NCI-H526 (cell line): ENCODE measurements at places on chromosomes 4 and X.

- no peak for DNase-seq
Measured at GRCh38 chrX:6708676-6709380, 173.9 kb upstream of the VCX3A start.

DNA sequence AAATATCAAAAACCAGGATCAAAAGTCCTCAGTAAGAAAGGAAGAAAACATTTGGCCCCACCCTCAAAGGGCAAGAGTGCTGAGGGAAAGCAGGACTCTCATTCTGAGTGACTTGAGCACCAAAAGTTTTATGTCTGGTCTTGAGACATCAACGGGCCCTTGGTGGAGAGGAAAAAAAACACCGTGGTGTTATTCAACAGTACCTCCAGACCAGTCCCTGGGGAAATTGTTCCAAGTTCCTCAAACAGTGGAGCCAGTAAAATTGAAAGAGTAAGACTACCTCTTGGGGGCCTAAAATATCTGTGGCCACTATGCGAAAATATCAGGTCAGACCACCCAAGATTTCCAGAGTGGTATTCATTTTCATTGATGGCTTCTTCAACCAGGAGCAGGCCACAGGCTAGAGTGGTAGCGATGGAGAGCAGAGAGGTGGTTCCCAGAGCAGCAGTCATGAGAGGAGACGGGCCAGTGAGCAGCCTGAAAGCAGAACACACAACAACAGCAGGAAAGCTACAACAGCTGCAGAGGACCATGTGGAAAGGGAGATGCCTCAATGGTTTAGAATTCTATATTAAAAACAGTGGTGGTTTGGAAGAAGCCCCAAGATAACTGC lies 63.7 kb upstream of the RPL34 start:
- no peak for DNase-seq

GRCh38 chr4:42018451-42018850 lies 28.1 kb downstream of the SLC30A9 start:
- DNase-seq: no peak

- DNase-seq: no peak
Measured at GRCh38 chrX:152038804-152039203, 64.3 kb upstream of the GABRE start.

- DNase-seq: no peak
Measured at GRCh38 chr4:123402121-123402465, 5.5 kb downstream of the SPRY1 start.

DNA sequence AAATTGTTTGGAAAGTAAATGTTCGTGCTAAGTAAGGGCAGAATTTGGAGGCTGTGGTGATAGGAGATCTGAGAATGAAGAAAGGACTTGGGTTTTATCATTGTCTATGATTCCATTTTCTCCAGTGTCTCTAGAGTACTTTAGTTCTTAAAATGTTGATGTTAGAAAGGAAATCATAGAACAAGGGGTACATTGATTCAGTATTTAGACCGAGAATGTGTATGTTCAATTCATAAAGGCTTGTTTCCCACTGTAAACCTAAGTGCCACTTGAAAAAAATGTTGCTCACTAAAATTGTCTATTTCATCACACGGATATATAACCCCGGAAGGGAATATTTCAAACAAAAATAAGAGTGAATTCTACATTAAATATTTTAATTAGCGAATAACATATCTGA lies 159.3 kb upstream of the ETNPPL start:
- no peak for DNase-seq

DNA sequence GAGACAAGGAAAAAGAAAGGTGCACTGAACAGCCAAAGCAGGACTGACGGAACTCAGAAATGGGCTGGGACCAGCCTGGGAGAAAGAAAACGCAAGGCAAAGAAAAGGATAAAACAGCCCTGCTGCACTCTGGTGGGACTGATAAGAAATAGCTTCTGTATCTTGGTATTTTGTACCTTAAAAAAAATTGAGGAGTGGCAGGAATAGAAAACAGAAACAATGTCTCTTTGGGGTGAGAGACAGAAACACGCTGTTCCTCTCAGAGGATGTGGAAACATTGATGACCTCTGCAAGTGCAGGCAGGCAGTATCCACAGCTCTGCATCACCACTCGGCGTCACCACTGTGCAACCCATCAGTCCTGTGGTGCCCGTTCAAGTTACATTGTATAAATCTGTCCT lies 152.5 kb upstream of the SPRY1 start:
- DNase-seq: no peak

- DNase-seq: no peak
Measured at GRCh38 chr4:79915246-79915645, 157.8 kb downstream of the ANTXR2 start.

DNA sequence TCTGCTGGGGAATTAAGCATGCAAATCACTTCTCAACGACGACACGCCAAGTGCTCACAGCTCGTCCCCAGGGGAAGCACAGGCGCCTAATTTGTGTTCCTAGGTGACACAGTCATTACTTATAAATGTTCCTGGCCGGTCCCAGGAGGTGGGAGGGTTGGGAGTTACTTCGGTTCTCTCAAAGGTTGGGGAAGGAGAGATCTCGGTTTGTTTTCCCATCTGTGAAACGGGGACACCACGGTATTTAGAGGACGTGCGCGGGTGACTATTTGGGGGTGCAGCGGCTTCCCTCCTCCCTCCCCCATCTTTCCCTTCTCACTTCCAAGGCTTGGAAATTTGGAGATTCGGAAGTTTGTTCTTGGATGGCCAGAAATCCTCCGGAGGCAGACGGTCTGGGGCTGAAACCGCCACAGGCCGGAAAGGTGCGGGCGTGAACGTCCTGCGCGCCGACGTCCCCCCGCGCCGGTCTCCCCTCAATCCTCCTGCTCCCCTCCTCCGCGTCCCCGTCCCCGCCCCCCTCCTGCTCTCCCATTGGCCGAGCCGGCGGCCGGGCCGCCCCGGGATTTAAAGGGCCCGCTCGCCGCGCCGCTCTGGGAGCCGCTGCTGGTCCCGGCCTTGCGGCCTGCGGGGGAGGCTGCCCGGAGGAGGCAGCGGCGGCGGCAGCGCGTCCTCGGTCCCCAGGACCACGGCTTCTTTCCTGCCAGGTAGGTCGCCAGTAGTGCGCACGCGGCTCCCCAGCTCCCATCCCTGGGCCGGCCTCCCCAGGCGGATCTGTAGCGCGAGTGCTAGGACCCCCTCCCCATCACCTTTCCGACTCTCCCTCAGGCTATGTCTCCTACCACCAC lies at the start of gene PORCN:
Gene PORCN (plus strand): TSS at position 593 of the 845 bp plus-strand sequence. CDS start 829 bp downstream, outside the sequence.
- DNase-seq: peak; percentile 36

GRCh38 chrX:11380187-11380844 lies 87.1 kb downstream of the AMELX start:
- no peak for DNase-seq

DNA sequence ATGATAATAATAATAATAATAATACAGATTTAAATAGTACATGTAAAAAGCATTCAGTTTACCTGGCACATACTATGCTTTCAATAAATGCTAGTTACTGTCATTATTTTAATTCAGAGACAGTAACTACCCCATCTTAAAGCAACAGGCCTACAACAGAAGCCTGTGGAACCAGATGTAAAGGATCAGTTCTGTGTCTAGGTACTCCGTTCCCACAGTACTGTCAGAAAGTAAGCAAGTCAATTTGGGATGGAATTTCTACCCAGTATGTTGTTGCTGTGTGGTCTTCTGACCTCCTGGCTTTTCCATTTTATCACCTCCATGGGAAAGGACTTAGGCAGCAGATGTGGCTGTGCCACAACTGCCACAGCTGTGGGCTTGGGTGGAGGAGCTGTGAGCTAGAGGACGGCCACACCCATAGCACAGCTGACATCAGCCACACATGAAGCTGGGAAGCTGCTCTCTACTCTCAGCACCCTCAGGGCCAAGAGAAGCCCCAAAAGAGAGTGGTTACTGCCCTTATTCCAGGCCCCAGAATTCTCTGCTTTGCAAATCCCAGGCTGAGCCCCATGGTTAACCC lies 102.8 kb downstream of the CBR4 start:
- DNase-seq: no peak

DNA sequence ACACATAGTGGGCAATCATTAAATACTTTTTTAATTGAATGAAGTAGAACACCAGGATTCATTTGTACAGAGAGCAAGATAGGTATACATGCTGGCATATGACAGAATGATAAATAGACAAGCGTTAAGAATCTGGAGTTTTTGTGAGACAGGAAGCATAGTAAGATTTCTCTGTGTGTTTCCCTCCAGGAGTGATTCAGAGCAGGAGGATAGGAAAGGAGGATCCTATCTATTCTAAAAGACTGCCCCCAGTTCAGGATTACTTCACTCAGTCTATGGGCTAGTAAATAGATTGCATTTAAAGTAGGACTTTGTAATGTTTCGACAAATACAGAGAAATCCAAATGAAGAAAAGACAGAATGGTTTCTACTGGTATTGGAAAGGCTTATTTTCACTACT lies 423.7 kb downstream of the PDGFC start:
- no peak for DNase-seq

DNA sequence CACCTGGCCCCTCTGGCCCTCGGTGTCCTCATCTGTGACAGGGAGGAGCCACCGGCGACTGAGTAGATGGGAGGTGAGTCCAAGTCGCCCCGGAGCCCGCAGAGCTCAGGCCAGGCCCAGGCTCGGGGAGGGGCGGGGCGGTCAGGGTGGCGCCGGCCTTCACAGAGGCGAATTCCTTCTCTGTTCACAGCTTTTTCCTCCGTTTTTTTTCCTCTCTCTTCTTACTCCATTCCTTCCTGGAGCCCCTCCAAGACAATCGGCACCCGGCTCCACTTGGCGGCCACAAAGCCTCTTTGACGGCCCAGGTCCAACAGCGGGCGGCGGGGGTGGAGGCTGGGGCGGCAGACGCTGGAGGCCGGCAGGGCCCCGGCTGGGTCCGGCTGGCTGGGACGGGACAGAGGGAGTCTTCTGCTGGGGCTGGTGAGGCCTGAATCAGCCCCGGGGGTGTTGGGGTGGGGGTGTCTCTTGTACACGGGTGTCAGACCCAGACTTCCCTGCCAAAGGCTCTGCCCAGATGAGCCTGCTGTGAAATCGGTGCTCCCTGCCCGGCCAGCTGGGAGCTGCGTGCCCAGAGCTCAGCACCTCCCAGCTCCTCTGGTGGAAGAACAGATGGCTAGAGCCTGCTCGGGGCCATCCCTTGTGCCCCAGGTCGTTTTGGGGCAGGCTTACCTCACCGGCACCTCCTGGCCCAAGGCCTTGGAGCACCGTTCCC lies 22.6 kb downstream of the FGFRL1 start:
- DNase-seq: no peak

GRCh38 chr4:76779740-76780459 lies 118.0 kb downstream of the SOWAHB start:
- DNase-seq: no peak

GRCh38 chrX:78753571-78753970 lies 6.1 kb downstream of the LPAR4 start:
- DNase-seq: no peak

DNA sequence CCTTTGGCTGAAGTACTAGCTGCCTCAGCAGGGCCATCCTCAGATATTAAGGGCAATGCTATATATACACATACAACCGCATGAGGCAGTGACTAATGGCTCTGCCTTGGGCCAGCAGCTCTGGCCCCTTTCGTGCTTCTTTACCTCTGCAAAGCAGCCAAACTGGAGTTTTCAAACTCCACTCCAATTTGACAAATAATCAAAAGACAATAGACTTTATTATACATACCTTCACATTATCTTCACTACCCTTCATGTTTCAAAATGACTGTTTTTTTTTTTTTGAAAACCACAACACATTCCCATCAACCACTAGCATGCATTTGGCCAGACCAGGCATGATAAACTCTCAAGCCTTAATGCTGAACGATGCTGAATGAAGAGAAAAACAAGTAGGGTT lies 187.7 kb downstream of the ENOX2 start:
- no peak for DNase-seq

GRCh38 chr4:80611678-80611979 lies 276.1 kb downstream of the CFAP299 start:
- DNase-seq: no peak

DNA sequence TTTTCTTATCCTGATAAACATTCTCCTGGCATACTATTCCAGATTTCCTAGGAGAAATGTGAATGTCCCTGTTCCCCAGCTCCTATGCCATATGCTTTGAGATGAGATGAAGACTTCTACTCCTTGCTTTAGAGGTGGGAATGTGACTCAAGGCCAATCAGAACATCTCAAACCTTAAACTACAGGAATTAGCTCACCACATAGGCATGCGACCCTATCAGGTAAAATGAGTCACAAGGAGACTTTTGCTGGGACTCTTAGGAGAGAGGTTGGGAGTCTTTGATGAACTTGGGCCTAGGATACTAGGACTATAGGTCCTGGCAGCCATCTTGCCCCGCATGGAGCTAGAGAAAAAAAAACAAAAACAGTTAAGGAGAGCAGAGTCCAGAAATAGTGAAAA lies 5.8 kb upstream of the USO1 start:
- no peak for DNase-seq
